Epithelial cell of prostate (primary cell): ENCODE measurements at places on chromosomes 3 and 15.

- DNase-seq: no peak
Observed at GRCh38 chr15:69979262-69979661, 118.5 kb downstream of the TLE3 start.

- DNase-seq: no peak
Observed at GRCh38 chr3:64055076-64055475, 31.8 kb upstream of the PSMD6 start.

- DNase-seq: no peak
Observed at GRCh38 chr3:116474801-116475200, 29.5 kb upstream of the LSAMP start.

- no peak for DNase-seq
Observed at GRCh38 chr15:34490417-34491193, 53.0 kb upstream of the GOLGA8A start.

- no peak for DNase-seq
Observed at GRCh38 chr3:129121016-129121791, 400 bp downstream of the RAB43 start.

DNA sequence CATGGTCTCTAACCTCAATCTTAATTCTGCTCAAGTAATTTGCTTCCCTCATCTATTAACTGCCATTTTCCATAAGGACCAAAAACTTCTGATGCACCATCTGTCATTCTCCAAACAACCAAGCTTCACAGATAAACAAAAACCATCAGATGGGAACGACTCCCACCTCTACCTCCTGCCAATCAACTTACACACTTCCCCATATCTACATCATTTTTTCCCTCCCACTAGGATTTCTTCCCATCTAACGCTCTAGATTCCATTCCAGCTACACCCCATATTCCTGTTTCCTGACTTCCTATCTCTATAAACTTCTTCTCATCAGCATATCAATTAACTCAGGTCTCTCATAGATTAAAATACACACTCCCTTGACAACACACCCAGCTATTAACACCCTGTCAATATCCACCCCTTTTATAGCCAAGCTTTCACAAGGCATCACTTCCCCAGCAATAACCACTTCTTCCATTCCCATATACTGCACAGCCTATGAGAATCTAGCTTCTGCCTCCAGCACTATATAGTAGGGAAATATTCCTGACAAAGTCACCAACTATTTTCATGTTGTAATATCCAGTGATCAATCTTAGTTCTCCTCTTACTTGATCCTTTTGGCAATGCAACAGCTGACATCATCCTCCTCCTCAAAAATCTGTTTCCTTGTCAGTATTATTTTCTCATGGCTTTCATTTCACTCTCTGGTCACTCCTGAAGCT is 39.2 kb downstream of the SNX4 start:
- peak; percentile 29 for DNase-seq

- DNase-seq: no peak
Observed at GRCh38 chr3:168260859-168261258, 165.1 kb upstream of the GOLIM4 start.

- peak; percentile 56 for DNase-seq
Observed at GRCh38 chr3:192038726-192039125, 577.8 kb downstream of the PYDC2 start.

GRCh38 chr3:31508452-31509146 is 24.1 kb upstream of the STT3B start:
- no peak for DNase-seq

- DNase-seq: no peak
Observed at GRCh38 chr15:64681424-64682024, 93.9 kb downstream of the RBPMS2 start.

DNA sequence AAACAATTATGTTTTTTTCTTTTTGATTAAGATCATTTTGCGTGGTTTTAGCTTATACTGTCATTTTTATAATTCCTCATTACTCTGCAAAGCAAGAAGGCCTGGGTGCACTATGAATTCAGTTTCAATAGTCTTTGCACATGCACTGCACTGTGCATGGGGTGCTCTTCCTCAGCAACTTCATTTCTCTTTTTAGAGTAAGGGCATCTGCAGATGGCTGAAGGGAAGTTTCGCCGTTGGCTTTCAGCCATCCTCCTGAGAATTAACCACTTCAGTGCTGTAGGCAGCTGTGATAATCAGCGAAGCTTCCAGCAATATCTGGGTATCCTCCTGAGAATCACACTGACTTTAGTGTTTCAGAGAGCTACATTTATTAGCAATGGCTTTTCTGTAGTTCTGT is 284.8 kb downstream of the GBE1 start:
- DNase-seq: no peak

- no peak for DNase-seq
Observed at GRCh38 chr3:42723219-42723618, 20.6 kb upstream of the HHATL start.

DNA sequence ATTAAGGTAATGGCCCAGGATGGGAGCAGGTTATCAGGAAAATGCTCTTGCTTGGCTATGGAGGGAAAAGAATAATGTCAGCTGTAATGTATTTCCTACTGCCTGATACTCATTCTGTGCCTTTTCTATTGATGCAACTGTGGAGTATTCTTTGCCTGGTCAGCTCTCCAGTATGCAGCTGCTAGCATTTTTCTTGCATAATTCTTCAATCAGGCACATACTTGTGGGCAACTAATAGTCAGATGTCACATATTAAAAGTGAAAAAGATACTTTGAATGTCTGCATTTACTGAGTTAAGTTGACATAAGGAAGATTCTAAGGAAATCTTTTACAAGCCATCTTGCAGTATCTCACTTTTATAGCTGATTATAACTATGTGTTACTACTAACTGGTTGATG is 29.5 kb downstream of the CD80 start:
- DNase-seq: no peak

DNA sequence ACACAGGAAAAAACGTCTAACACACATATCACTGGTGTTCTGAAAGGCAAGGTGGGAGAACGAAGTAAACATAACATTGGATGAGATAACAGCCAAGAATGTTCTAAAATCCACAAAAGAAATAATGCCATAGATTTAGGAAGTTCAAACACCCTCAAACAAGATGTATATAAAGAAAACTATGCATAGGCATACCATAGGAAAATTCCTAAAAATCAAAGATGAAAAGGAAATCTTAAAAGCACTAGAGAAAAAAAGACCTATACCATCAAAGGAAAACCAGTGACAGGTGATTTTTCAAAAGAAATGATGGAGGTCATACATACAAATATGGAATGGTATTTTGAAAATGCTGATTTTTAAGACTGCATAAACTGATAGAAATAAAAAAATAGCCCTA is 57.3 kb downstream of the GLB1 start:
- no peak for DNase-seq

GRCh38 chr15:33086500-33087121 is 107.9 kb downstream of the FMN1 start:
- no peak for DNase-seq

DNA sequence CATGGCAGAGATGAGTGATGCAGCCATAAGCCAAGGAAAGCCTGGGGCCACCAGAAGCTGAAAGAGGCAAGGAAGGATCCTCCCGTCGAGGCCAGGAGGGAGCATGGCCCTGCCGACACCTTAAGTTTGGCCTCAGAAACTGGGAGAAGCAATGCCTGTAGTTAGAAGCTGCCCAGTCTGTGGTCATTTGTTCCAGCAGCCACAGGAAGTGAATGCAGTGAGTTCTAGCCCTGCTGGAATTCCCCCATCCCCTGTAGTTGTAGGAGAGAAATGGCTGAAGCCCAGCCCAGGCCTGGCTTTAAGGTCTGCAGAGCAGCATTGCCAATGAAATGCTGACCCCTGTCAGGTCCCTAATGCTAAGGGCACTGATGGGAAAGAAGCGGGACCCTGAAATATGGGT is 12.2 kb upstream of the CHSY1 start:
- DNase-seq: no peak

GRCh38 chr3:175608356-175608755 is 749.2 kb downstream of the NAALADL2 start:
- DNase-seq: no peak

GRCh38 chr3:157793745-157794144 is 290.5 kb upstream of the VEPH1 start:
- DNase-seq: no peak

DNA sequence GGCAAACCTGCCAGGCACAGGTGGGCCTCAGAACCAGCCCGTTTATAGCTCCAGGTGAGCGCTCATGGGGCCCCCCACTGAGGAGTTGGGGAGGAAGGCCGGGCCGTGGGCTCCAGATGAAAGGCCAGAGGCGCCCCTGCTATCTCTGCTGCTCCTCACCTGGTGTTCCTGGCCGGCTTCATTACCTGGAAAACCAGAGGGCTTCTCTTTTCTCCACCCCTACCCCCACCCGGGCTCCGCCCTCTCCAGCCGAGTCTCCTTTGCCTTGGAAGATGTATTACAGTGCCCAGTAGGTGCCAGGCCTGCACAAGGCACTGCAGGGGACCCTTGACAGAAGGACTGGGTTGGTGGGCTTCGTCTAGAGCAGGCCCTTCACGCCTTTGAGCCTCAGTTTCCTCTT is 111.4 kb downstream of the WNT7A start:
- DNase-seq: no peak

DNA sequence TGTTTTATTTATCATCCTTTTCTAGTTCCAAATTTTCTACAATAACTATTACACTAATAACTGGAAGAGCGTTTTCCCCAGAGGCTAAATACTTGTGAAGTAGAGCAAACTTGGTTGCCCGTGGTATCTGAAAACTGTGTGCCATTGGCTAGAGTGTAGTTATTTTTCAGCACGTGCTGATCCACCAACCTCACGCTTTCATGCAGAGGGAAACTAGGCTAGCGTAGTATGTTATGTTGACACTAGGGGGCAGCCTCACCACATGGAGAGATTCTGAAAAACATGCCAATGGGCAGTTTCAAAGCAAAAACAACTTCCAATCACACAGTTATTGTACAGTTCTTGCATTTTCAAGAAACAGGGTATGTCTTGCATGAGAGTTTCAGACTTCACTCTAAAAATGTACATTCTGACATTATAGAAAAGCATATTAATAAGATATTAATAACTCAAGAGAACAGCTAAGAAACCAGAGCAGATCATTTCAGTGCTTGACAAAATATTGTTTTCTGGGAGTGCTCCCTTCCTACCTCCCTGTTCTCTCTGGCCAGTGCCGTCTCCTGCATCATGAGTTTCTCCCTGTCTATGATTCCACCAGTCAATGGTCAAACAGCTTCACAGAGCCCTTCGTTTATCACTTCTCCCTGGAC is 39.7 kb downstream of the SPATA12 start:
- DNase-seq: no peak

DNA sequence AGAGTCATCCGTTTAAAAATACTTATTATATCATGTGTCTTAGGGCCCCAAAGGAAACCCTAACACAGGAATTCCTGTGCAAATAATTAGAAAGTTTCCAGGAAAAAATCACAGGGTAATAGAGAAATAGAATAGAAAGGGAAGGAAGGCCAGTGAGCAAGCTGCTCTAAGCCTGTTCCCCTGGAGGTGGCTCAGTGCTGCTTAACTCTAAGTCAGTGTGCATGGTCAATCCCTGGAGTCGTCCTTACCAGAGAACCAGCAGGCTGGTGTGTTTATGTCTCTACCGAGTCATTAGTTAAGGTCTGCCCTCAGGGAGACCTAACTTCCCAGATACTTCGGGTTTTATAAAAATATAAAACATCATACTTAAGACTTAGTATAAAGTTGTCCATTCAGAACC is 21.0 kb upstream of the MCF2L2 start:
- no peak for DNase-seq

DNA sequence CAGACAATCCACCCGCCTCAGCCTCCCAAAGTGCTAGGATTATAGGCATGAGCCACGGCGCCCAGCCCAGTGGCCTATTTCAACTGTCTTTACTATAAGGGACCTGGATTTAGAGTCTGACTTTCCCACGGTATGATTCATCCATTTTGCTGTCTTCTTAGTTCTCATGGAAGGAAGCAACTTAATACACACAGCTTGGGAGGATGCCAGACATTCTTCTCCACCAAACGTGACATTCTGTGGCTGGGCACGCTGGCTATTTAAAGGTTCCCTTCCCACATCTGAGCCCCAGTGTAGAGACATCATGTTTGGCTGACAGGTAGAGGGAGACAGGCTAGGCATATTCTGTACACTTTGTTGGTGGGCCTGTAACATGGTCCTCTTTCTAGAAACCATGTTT is 26.2 kb downstream of the FAM43A start:
- DNase-seq: peak; percentile 86

GRCh38 chr3:13770170-13771169 is 109.4 kb downstream of the WNT7A start:
- no peak for DNase-seq

DNA sequence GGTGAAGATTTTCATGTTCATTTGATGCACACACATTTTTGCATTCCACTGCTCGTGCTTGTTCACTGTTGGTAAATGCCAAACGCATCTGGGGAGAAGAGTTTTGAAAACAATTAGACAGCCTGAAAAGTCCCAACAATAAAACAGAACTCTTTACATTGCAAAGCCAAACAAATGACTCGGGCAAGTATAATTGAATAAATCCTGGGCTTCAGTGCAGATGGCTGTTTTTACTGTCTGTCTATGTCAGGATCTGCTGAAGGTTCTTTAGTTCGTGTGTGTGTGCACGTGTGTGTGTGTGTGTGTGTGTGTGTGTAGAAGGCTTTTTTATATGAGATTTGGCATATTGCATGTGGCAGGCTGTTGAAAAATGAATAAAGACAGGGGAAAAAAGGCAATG is 277.5 kb upstream of the CDIN1 start:
- DNase-seq: no peak

DNA sequence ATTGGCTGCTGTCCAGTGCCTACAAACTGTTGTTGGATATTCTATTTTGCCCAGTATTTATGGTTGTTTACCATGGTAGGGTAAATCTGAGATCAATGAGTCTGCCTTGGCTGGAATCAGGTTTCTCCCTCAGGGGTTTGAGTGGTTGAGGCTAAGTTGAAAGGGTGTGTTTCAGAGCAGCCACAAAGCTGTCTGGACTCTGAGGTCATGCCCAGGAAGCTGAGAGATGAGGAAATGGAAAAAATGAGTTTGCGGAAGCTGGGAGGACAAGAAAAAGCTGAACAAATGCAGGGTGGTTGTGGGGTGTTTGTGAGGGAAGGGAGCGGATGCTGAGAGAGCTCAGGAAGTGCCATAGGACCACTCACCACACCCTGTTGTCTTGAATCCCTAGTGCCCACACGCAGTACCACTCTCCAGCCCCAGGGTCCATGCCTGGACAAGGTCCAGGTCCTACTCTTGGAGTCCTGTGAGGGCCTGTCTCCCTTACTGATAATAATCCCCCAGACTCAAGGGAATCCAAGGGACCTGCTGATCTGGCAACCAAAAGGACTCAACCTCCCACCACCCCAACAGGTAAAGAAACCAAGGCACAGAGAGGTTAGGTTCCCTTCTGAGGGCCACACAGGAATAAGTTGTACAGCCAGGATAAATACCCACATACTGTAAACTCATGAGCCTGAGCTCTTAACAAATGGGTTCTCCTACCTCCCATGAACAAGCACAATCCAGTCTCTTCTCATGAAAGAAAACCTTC is 81.6 kb downstream of the PPCDC start:
- peak; percentile 89 for DNase-seq
